SK-N-SH (cell line): ENCODE measurements at places on chromosomes 2 and 18.

DNA sequence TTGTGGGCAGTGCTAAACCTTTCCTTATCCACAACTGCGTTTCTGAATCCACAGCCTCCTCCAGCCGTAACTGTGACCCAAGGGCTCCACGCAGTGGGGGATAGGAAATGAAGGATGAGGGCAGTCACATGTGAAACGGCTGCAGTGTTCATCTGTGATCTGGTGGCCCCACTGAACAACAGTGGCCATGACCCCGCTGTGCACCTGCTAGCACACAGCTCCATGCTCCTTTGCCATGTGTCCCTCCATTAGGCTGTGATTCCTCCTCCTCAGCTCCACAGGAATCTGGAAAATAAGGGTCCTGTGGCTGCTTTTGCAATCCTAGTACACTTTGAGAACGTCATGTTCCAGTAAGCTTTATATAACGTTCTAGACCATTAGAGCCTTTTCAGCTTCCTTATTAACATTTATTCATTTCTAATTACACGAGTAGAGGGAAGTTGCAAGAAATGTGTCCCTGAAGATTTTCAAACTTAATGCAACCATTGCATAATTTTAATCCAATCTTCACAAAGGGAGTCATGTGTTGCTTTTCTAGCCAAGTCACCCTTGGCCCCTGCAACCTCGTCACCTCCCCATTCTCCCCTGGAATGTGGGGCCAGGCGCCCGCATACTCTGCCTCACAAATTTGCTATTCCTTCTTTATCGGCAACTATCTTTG, 7.1 kb upstream of the NAPG start:
- DNase-seq = peak; percentile 65

DNA sequence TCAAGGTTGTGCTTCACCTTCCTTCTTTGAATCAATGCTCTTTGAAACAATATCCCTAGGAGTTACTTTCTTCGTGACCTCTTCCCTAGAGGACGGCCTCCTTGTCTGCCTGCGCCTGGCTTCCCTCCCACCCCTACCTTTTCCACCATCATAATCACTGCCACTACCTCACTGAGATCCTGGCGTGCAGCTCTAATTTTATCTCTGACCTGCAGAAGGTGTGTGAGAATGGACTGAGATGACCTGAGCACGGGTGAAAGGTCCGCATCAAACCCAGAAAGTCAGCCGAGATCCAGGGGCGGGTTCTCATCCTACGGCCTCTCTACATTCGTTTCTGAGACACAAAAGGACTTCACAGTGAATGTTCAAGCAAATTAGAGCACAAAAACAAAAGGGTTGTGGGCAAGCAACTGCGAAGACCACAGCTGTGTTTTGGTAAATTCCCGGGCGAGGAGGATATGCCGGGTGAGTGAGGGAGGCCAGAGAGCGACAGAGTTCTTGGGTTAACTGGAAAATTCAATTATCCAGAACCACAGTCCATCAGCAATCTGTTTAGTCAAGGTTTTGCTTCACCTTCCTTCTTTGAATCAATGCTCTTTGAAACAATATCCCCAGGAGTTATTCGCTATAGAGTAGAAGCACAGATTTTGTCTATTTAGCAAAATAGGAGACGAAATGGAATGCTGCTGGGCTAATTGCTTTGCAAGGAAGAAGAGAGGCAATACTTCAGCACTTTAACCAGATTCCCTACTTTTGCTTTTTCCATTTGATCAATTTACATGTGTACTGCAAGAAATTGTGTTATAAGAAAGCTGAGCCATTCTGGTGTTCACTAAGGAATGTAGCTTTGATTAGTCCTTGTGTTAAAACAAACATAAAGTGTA, 212.6 kb downstream of the ACKR3 start:
- DNase-seq = no peak

GRCh38 chr2:230913406-230914143, 11.5 kb downstream of the GPR55 start:
- peak; percentile 85 for DNase-seq

DNA sequence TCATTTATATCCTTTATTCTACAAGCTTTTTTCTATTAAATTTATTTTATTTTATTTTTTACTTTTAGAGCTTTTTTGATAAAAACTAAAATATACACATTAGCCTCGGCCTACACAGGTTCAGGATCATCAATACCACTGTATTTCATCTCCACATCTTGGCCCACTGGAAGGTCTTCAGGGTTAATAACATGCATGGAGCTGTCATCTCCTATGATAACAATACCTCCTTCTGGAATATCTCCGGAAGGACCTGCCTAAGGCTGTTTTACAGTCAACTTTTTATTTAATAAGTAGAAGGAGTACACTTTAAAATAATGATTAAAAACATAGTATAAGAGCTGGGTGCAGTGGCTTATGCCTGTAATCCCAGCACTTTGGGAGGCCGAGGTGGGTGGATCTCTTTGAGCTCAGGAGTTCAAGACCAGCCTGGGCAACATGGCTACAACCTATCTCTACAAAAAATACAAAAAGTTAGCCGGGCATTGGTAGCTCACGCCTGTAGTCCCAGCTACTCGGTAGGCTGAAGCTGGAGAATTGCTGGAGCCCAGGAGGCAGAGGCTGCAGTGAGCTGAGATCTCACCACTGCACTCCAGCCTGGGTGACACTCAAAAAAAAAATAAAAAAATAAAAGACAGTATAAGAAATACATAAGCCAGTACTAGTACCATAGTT, 15.7 kb upstream of the DGUOK start:
- DNase-seq = no peak

DNA sequence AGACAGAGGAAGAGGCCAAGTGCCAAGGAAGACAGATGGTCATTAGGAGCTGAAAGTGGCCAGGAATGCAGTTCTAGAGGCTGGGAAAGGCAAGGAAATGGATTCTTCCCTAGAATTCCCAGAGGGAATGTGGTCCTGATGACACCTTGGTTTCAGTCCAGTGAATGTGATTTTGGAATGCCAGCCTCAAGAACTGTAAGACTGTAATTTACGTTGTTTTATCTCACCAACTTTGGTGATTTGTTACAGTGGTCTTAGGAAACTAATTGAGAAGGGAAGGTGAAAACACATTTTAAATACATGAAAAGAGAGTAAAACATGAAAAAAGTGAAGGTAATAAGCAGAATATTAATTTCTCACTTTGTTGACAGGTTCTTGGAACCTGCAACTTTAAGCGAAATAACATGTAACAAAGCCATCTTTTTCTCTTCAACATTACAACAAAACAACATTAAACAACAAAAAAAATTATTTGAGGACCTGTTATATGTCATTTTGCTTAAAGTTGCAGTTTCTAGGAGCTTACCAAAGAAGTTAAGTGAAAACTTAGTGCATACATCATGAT, 370.2 kb downstream of the METTL4 start:
- DNase-seq = no peak

GRCh38 chr2:46999857-47000678, 84.5 kb upstream of the MCFD2 start:
- peak; percentile 79 for DNase-seq

DNA sequence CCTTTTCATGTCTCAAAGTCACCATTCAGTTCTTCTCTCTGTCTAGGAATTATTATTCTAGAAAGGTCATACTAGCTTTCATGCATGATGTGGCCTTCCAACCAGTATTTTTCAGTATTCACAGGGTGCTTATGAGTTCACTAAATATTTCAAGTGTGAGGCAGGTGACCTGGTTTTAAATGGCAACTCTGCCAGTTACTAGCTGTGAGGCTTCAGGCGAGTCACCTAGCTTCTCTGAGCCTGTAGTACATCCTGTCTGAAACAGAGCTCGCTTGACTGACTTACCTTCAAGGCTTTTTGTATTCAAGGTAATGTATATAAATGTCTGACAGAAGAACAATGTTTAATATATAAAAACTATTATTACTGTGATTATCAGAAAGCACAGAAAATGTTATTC, 19.4 kb upstream of the ACVR1 start:
- DNase-seq = no peak

GRCh38 chr2:227877421-227878310, 6.2 kb downstream of the DAW1 start:
- DNase-seq = no peak

DNA sequence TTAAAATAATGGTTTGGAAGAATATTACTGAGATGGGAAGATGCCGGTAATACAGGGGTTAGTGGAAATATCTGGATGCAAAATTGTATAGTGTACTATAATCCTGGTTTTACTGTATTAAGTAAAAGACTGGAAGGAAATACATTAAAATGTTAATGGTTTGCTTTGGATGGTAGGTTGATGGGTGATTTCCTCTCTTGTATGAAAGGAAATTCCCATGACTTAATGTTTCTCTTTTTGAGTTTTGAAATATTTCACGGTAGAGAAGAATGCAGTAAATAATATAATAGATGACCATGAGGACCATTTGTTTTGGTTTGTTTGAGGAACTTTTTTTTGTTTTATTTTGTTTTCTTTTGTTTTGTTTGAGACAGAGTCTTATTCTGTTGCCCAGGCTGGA, 8.2 kb downstream of the SPTBN1 start:
- DNase-seq = no peak
